ENCODE measurements at places on chromosomes 7 and 10.

GRCh38 chr10:90530521-90530920 is 327.3 kb downstream of the HTR7 start:
- DNase-seq, result no peak

DNA sequence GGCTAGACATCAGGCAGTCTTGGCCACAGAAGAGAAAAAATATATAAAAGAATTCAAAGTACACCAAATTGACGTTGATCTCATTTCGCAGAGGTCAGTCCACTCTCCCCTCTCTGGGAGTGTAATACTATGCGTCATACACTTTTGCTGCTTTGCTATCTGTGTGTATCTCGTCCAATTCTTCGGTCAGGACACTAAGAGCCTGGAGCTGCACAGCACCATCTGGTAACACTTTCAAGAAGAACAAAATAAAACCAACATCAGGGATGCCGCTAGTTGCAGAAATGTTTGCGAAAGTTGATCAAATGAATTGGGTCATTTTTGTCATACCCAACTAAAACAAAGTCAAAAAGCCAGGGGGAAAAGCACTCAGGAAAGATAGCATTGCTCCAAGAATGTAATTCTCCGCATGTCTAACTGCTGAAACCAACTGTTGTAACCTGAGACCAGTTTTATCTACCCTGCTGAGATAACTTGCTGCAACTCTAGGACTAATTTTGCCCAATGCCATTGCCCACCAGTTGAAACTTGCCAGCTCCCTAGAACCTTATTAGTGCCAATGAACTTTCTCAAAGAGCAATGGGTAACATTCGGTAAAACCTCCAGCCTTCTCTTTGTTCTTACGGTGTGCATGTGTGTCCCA is 23.0 kb downstream of the TMEM176A start:
- DNase-seq, result no peak

DNA sequence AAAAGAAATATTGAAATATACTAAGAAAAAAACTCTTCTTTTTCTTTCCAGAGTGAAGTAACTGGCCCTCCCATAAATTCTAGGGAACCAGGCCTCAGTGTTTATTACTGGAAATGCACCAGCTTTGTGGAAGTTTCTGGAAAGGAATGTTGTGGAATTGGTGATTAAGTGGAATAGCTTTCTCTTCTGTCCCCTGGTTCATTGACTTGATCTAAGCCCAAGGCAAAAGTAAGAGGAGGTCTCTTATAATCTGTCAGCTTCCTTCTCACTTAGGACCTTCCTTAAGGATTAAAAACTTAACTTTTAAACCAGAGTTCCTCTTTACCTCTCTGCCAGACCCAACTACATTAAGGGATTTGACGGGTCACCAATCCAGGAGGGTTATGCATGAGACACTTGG is 266.2 kb downstream of the SLC25A13 start:
- DNase-seq, result no peak

DNA sequence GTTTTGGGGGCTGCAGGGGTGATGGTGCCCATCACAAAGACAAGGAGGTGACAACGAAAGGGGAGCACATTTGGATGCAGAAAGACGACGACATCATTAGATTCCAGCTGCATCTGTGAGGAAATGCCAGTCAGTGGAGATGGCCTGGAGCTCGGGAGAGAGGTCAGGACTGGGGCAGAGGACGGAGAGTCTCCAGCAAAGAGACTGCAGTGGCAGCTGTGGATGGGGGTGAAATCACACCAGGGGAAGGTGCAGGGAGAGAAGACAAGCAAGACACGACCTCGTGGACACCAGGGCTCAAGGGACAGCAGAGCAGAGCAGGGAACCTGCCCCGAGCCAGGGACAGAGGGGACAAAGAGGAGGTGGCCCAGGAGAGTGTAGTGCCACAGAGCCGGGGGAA is 203.4 kb downstream of the PRPF18 start:
- DNase-seq, result no peak

- no peak for DNase-seq
These were observed 145.3 kb downstream of the RPS24 start for GRCh38 chr10:78178940-78179339.

DNA sequence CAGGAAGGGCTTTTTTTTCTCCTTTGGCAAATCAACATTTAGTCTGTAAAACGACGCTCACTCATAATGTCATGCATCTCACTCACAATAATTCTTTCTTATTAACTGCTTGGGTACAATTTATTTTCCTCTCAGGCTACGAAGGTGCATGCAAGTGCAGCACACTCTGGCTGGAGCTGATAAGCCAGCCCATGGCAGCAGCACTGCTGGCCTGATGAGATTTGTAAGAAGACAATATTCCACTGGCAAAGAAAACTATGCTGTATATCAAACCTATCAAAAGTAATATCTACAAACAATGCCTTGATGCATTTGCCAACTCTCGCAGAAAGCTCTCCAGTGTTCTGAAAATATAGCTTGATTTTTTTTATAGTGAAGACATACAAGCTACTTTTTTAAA is 170.0 kb upstream of the PHF14 start:
- DNase-seq, result no peak

DNA sequence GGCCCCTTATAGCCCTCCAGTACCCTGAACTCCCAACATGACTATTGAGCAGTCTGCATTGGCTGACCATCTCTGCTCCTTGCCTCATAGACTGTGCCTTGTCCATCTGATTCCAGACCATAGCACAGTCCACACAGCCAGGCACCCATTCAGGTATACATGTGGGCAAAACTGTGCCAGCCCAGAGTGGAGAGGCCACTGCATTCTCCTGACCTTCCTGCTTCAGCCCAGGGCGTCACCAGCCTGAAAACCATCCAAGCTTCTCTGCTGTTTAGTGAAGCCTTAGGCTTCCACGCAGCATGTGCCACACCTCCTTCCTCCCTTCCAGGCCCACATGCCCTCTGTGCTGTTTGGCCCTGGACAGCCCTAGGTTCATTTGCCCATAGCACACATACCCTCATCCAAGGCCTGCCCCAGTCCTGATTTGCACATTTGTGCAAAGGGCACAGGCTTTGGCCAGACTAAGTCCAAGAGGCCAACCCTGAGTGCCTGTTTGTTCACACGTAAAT is 10.5 kb downstream of the DDX56 start:
- no peak for DNase-seq

DNA sequence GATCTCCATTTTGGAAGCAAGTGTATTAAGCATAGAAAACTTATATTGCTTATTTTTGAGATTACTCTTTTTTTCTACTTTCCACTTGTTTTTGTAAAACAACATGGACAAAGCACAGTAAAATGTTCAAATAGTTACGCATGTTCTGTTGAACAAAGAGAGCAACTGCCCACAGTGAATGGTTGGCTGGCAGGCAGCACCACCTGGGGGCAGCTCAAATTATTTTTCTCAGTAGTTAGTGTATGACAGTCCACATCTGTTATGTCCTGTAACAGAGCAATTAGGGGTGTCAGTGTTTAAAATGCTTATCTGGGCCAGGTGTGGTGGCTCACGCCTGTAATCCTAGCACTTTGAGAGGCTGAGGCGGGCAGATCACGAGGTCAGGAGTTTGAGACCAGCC is 46.1 kb upstream of the CACUL1 start:
- no peak for DNase-seq

DNA sequence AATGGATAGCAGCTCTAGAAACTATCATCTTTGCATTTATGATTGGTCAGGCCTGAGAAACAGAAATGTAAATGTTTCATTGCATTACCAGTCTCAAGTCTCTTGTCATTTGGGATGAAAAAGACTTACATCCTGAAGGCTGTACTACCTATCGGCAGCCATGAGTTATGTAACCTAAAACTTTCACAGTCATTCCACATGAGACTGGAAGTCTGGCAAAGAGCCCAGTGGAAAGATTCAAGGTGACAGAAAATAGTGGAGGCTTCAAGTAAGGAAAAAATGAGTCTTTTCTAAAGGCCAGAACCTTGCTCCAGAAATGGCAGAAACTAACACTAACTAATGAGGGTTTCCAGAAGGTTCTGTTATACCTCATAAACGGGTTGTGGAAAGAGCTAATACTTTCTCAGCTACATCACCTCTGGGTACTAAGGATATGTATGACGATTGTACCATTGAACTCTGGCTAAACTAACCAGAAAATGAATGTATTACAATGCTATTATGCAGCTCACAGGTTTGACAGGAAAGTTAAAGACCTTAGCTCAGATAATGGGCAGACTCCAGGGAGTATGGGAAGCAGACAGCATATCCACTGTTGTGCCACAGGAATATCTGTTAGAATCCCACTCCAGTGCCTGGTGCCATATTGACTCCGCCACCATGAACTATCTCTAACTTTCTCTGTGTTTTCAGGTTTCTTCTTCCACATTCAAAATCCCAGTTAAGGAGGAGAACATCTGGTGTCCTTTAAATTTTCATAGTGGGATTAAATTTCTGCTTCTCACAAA is 41.7 kb upstream of the DYNC1I1 start:
- no peak for DNase-seq

- no peak for DNase-seq
These were observed 2.1 kb upstream of the GUSB start for GRCh38 chr7:65983965-65984658.

GRCh38 chr10:29245476-29245875 is 43.4 kb upstream of the LYZL1 start:
- DNase-seq, result no peak

DNA sequence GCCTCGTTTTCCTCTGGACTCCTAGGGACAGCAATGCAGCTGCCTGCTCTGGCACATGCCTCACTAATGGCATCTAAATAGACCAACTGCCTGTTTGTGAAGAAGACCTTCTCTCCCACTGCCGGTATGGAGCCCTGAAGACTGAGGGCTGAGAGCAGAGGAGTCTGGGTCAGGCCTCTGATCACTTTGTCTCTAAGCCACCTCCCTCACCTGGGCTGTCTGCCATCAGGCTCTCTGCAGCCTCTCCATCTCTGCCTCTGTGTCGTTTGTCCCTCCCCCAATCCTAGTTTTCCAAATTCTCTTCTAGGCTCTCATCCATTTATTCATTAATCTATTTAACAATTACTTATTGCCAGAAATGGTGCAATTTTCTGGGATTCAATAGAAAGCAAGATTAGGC is 15.2 kb upstream of the SFTPA1 start:
- DNase-seq, result no peak

GRCh38 chr7:155306673-155307470 is 9.2 kb downstream of the INSIG1 start:
- DNase-seq, result no peak

DNA sequence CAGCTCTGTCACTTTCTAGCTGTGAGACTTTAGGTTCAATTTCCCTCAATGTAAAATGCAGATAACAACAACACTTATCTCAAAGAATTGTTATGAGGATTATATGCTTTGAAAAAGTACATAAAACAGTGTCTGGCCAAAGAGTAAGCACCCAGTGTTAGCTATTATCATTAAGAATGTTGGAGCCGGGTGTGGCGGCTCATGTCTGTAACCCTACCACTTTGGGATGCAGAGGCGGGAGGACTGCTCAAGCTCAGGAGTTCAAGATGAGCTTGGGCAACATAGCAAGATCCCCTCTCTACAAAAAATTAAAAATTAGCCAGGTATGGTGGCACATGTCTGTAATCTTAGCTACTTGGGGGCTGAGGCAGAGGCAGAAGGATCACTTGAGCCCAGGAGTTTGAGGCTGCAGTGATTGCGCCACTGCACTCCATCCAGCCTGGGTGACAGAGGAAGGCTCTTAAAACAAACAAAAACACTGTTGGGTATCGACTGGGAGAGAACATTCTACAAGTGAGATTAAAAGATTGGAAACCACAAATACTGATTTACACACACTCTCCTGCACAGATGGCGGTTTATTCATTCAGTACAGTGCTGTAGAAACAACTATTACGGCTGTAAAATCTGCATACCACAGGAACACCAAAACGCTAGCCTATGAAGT is 107.3 kb downstream of the PROSER2 start:
- no peak for DNase-seq

DNA sequence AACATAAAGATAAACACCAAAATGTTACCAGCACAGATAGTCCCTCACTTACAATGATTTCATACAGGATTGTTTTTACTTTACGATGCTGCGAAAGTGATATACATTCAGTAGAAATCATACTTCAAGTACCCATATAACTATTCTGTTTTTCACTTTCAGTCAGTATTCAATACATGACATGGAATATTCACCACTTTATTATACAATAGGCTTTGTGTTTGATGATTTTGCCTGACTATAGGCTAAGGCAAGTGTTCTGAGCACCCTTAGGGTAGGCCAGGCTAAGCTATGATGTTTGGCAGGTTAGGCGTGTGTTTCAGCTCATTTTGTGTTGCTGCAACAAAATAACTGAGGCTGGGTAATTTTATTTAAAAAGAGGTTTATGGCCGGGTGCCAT is 155.0 kb downstream of the RTKN2 start:
- no peak for DNase-seq

DNA sequence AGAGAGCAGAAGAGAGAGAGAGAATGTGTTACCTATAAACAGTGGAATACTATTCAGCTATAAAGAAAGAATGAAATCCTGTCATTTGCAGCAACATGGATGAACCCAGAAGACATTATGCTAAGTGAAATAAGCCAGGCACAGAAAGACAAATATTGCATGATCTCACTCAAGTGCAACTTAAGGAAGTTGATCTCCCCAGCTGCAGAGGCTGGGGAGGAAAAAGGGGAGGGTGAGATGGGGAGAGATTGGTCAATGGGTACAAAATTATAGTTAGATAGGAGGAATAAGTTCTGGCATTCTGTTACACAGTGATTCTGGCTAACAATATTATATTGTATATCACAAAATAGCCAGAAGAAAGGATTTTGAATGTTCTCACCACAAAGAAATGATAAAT is 11.2 kb upstream of the JAZF1 start:
- DNase-seq, result no peak

DNA sequence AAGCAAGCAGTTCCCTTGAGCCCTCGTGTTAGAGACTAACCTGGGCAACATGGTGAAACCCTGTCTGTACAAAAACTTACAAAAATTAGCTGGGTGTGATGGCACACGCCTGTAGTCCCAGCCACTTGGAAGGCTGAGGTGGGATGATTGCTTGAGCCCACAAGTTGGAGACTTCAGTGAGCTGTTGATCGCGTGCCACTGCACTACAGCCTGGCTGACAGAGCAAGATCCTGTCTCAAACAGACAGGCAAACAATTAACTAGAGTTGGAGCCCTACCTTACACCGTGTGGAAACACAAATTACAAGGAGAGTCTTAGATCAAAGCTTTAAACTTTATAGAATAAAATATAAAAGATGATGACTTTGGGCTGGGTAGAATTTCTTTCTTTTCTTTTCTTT is 219.5 kb downstream of the CUX1 start:
- no peak for DNase-seq

DNA sequence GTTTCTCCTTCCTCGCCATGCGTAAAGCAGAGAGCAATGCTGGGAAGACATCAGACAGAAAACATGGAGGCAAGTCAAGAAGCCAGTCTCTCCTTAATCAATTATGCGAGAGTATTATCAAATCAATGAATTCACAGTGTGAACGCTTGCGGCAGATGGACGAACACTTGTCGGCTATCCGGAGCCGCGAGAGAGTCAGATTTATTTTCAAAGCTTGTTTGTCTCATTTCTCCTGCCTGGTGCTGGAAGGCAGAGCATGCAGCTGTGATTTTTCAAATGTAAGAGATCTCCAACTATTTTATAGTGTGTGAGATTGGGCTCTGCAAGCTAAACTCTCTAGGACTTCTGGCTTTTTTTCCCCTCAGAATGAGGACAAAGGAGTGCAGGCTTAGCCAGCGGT is 252.3 kb downstream of the SNX10 start:
- DNase-seq, result no peak

Measured in GM20000 (cell line).